Right renal pelvis (tissue), 4 donors: ENCODE measurements at places on chromosomes 16 and 17.

- no peak for DNase-seq
Observed at GRCh38 chr17:8123695-8124349, at the start of gene HES7. Gene HES7, minus strand, starts transcription at chr17:8124106. Its CDS starts 22 bp downstream, at chr17:8124084.

DNA sequence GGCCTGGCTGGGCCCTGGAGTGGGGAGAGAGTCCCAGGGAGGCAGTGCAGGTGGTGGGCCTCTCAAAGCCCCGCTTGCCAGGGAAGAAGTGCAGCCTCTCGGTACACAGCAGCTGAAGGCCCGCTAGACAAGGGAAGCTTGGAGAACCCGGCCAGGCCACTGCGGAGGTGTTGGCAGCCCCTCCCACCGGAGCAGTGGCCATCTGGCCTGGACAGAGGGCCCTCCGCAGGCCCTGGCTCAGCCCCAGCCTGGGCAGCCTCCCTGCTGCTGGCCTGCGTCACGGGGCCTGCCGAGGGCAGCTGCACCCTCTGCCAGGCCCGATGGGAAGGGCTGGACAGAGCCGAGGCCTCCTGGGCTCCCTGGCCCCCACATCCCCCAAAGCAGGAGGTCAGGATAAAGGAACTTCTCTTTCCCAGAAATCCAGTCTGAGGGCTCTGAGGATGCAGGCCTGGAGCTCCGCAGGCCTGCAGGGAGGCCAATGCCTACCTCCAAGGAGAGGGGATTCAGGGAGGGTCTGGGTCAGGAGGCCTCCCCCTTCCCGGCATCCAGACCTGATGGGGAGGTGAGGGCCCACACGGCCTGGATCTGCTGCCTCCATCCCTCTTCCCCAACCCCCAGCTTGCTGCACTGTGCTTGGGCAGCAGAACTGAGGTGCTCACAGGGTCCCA is 4.3 kb downstream of the SPPL2C start:
- DNase-seq: no peak

GRCh38 chr16:80802138-80802537 is 2.3 kb downstream of the CDYL2 start:
- DNase-seq: no peak

DNA sequence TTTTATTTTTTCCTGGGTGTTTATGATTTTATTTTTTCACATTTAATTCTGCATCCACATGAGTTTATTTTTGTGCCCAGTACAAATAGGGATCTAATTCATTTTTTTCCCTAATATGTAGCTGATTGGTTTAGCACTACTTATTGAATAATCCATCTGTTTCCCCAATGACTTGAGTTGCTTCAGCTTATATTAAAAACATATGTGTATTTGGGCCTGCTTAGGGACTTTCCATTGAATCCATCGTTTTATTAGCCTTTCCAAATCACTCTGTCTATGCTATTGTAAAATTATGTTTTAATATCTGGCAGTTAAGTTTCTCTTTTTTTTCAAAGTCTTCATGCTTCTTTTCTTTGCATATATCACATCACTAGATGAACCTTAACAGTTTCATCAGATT is 42.2 kb downstream of the WWP2 start:
- DNase-seq: no peak
